ENCODE measurements at places on chromosomes 16 and 17. TPM values are rescaled to one million over a fixed set of nuclear protein-coding genes. Genes with fewer than 3 reads are reported as not detected.

Gene SHISA9
- total RNA-seq: not detected

Gene SLC4A1
- total RNA-seq: not detected

Gene C16orf92
- not detected for total RNA-seq

Gene AGRP
- not detected for total RNA-seq

Gene ZSCAN32
- 14.5 TPM for total RNA-seq

Gene ATXN1L
- total RNA-seq: 10.5 TPM
